Heart right ventricle (tissue), 16 donors: ENCODE measurements at places on chromosomes 6 and 20. TPM values are rescaled to one million over a fixed set of nuclear protein-coding genes. Genes with fewer than 3 reads are reported as not detected.

DNA sequence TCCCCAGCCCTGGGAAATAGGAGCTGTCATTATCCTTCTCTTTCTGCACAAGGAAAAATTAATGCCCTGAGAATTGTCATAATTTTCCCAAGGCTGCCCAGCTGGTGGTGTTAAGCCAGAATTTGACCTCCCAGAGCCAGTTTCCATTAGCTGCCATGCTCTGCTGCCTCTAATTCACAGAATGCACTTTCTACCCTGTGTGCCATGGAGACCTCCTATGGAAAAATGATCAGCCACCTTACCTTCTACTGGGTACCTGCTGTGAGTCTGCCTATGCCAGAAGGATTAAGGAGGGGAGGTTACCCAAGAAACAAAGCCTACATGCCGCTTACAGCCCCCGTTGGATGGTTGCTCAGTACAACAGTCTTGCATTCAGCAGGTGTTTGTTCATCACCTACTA is 29.1 kb downstream of the POFUT1 start:
- no peak for DNase-seq

Gene LST1
- 3.1 TPM for total RNA-seq

DNA sequence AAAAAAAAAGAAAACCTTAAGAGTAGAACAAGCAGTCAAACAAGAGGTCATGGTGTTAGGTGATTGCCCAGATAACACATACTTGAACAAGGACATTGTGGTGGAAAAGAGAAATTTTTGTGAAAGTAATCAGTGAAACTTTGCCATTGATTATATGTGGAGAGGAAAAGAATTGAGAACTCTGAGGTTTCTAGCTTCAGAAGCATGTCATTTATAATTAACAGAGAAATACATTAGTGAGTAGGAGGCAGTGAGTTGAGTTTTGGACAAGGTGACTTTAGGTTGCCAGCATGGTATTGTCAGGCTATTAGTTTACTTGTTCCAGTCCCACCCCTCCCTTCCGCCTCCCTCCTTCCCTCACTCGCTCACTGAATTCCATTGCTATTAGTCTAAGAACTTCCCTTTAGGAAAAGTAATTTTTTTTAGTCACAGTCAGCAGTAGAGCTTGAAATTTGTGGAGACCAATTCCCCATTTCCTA is 17.2 kb downstream of the TAB2 start:
- DNase-seq, result no peak

DNA sequence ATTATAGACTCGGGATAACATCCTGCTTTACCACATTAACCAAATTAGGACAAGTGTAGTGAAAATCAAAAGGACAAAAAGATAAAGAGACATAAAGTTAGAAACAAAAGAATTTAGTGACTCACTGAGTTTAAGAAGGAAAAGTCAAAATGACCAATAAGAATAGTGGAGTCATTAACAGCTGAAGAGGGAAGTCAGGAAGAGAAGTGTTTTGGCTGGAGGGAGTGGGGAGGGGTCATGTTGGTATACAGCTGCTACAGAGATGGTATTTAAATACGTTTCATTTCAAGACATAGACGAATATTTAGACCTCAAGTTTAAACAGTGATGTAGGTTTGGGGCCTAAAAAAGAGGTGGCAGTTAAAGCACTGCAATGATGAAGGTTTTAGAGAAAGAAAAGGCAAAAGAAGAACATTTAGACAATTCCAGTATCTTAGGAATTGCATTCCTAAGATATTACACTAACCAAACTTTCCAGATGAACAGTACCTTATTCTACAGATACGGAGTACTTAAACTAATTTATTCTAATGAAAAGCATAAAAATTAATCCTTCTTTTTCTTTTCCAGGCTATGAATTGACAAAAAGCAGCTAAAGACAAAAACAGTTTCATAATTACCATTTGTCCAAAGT is 10.6 kb downstream of the FKBP5 start:
- no peak for DNase-seq

Gene SMLR1
- total RNA-seq, result not detected
